Common myeloid progenitor, CD34-positive (primary cell): ENCODE measurements at places on chromosomes 1 and 21.

GRCh38 chr1:210413951-210414350 lies 85.2 kb downstream of the HHAT start:
- no peak for DNase-seq

DNA sequence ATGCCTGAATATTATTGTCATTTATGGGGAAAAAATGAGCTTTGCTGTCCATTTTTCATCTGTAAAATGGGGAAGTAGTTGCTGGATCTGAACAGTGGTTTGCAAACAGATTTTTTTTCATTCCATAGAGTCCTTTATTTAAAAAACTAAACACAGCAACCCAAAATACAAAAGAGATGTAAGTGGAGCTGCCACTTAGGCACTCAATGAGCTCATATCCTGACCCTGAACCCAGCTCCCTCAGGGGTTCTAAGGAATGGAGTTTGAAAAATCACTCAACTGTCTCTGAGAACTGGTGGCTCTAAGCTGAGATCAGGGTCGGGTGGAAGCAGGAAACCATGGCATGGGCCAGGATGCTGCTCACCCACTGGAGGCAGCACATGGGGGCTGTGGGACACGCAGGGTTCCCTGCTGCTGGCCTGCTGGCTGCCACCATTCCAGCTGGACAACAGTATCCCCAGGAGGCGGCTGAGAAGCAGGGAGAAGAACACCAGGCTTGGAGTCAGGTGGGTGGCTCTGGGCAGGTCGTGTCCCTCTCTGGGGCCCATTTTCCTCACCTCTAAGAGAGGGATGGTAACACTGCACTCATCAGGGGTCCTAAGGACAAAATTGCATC lies 9.6 kb upstream of the ECE1 start:
- DNase-seq: no peak

DNA sequence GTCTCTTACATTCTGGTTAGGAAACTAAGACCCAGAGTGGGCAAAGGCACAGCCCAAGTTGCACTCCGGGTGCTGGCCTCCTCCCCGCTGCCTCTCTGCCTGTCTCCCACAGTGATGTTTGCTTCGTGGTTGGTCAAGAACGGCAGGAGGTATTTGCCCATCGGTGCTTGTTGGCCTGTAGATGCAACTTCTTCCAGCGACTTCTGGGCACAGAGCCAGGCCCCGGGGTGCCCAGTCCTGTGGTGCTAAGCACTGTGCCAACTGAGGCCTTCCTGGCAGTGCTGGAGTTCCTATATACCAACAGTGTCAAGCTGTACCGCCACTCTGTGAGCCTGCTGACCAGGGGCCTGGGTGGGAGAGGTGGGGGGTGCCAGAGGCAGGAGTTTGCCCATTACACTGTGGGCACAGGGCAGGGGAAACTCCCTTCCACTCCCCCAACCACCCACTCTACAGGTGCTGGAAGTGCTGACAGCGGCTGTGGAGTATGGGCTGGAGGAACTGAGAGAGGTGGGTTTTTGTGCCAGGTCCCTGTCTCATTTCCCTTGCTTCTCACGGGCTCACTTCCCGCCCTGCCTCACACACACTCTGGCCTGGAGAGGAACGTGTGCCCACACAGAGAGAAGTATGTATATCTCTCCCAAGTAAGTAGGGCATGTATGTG lies 1.9 kb downstream of the BTBD19 start:
- no peak for DNase-seq

GRCh38 chr1:47906009-47906432 lies 91.2 kb downstream of the TRABD2B start:
- DNase-seq: no peak

DNA sequence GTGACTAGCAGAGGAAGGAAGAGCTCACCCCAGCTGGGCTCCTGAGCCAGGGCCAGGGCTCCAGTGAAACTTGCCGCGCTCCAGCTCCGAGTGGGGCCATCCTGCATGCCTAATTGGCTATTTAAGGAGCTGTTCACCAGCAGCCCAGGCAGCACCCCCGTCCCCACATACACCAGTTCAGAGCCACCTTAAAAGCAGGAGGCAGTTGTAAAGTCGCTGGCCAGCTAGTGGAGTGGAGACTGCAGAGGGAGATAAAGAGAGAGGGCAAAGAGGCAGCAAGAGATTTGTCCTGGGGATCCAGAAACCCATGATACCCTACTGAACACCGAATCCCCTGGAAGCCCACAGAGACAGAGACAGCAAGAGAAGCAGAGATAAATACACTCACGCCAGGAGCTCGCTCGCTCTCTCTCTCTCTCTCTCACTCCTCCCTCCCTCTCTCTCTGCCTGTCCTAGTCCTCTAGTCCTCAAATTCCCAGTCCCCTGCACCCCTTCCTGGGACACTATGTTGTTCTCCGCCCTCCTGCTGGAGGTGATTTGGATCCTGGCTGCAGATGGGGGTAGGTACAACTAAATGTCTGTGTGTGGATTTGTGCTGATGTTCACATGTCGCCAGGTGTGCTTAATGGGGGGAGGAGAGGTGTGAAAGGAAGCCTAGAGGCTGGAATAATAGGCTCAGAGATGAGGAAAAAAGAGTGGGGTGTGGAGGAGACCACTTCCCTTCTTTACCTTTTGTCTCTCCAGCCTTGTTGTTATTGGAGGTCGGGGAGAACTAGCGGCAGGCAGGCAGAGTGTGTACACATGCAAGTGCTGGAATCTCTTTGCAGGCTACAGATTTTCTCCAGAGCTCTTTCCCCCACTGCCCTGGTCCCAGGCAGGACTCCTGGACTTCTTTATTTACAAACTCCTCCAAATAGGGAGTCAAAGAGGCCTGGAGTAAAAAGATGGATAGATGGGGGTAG lies at the start of gene CA14:
TSS of gene CA14 (plus strand) at position 151 of the 962 bp plus-strand sequence. CDS start at position 506, 355 bp downstream.
- DNase-seq: peak; percentile 7

- peak; percentile 31 for DNase-seq
Measured at GRCh38 chr1:117128323-117129079, 7.0 kb upstream of the TRIM45 start.

GRCh38 chr1:22287946-22288520 lies 145.1 kb upstream of the WNT4 start:
- DNase-seq: no peak

DNA sequence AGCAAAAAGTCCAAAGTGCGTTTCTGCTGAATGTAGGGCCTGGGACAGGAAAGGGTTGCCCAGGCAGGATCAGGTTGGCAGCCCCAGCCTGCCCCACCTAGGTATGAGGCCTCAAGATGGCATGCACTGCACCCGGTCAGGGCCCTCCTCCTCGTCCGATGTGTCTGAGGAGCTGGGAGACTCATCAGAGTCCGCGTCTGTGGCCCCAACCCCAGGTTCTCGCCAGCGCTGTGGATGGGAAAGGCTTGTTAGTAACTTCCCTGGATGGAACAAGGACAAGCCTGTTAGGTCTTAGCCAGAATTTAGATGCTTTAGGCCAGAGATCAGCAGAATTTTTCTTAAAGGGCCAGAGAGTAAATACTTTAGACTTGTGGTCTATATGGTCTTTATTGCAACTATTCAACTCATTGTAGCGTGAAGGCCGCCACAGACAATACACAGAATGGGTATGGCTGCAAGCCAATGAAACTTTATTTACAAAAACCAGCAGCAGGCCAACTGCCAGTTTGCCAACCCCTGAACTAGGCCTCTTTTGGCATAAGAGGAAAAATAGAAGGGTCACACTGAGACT lies 12.4 kb downstream of the PEA15 start:
- no peak for DNase-seq

DNA sequence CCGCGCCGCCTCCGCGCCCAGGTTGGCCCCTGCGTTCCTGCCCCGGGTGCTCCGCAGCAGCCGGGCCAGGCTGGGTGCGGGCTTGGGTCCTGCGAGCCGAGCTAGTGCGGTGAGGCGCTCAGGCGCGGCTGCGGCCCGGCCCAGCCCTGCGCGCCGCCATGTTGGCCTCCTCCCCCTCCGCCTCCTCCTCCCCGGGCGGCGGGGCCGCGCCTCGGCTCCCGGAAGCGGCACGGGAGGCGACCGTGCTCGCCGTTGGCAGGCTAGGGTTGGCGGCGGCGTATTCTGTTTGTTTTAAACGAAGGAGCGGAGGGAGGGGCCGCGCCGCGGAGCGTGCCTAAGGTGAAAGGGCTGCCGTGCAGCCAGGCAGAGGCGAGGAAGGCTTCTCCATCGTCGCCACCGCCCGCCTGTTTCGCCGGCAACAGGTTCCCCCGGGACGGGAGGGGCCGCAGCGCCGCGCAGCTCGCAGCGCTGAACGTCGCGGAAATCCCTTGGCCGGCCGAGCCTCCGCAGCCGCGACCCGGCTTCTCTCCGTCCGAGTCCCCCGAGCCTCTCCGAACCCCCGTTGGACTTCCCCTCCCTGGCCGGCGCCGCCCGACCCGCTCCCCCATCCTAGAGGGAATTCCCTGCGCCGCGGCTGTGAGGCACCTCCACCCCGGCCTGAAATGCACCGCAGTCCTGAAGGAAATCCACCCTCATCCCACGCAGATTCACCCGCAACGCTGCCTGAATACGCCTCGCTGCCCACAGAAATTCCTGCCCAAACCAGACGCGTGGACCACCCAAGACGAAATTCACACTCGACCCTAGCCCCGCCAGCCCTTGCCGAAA lies at the start of gene USP24:
TSS of gene USP24 (minus strand) at position 171 of the 828 bp plus-strand sequence. CDS start 251 bp downstream, outside the sequence.
- DNase-seq: peak; percentile 80

- DNase-seq: peak; percentile 46
Measured at GRCh38 chr1:220123889-220124288, 30.0 kb downstream of the IARS2 start.
